ENCODE measurements at places on chromosomes 6 and 20. TPM values are rescaled to one million over a fixed set of nuclear protein-coding genes. Genes with fewer than 3 reads are reported as not detected.

- no peak overlapping the region for H3K27ac ChIP-seq
- no peaks in the 10 kb centered on the region for H3K4me1 ChIP-seq
- H3K27me3 ChIP-seq: no peaks in the 10 kb centered on the region
- no peak for DNase-seq
Measured at GRCh38 chr6:39056191-39056590, 7.6 kb downstream of the GLP1R start.

DNA sequence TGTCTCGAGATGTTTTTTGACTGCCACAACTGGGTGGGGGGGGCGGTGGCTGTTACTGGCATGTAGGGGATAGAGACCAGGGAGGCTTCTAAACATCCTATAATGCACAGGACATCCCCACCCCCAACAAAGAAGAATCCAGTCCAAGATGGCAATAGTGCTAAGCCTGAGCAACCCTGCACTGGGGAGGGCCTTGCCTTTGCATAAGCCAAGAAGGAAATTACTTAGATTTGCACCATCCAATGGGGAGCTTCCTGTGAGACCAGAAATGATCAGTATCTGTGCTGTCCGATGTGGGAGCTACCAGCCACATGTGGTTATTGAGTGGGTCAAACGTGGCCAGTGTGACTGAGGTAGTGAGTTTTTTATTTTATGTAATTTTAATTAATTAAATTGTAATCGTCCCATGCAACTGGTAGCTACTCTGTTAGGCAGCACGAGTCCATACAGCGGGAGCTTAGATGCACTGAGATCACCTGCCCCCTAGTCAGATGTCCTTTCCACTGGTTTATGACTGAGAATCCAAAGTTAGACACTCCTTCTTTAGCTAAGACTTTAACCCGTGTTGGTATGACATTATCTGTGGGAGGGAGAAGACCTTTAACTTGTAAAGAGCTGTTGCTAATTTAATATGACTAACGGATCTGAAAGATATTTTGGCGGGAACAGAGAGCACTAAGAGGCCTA lies 97.4 kb upstream of the NEDD9 start:
- no peak for DNase-seq
- H3K27me3 ChIP-seq: no peaks in the 10 kb centered on the region
- H3K36me3 ChIP-seq: no peaks in the 10 kb centered on the region

GRCh38 chr20:59364611-59365010 lies 64.2 kb downstream of the EDN3 start:
- no peaks in the 10 kb centered on the region for H3K4me1 ChIP-seq
- H3K27ac ChIP-seq: no peak overlapping the region
- no peak for DNase-seq
- no peaks in the 10 kb centered on the region for H3K27me3 ChIP-seq
- H3K36me3 ChIP-seq: no peaks in the 10 kb centered on the region

The PTCHD4 gene
- total RNA-seq: not detected

The L3MBTL1 gene
- 20.9 TPM for total RNA-seq

The FOXO3 gene
- total RNA-seq: 110 TPM

- no peaks in the 10 kb centered on the region for H3K36me3 ChIP-seq
- H3K4me3 ChIP-seq: no peak overlapping the region
- no peak for DNase-seq
- H3K27ac ChIP-seq: no peak overlapping the region
- H3K4me1 ChIP-seq: no peaks in the 10 kb centered on the region
Measured at GRCh38 chr6:122809691-122810090, 20.6 kb downstream of the SMPDL3A start.

The TXLNB gene
- 0.49 TPM for total RNA-seq

DNA sequence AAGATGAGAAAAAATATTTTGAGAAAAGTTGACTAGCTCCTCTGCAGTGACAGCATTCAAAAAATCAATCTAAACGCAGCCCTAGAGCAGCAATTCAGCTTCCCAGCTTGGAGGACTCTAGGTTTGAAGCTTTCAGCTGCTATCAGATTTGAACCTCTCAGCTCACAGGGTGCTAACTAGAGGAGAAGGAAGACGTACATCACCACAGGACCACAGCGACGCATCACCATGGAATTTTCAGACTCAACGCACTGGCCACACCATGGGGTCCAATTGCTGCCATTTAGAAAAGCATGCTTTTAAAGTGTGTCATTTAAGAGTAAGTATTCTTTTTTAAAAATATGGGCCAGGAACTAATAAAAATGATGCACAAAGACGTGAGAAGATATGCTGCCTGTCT lies 45.0 kb upstream of the FUCA2 start:
- no peak for DNase-seq
- no peaks in the 10 kb centered on the region for H3K27me3 ChIP-seq
- H3K4me1 ChIP-seq: peaks cover 7% of the 10 kb centered on the region
- H3K36me3 ChIP-seq: no peaks in the 10 kb centered on the region
- H3K4me3 ChIP-seq: no peak overlapping the region
- no peak overlapping the region for H3K27ac ChIP-seq

- no peaks in the 10 kb centered on the region for H3K27me3 ChIP-seq
- no peaks in the 10 kb centered on the region for H3K4me1 ChIP-seq
- no peak overlapping the region for H3K4me3 ChIP-seq
- no peak for DNase-seq
- no peaks in the 10 kb centered on the region for H3K36me3 ChIP-seq
Measured at GRCh38 chr6:89508755-89509563, 76.0 kb downstream of the ANKRD6 start.

GRCh38 chr6:90298459-90299053 lies 1.9 kb upstream of the BACH2 start:
- H3K36me3 ChIP-seq: no peaks in the 10 kb centered on the region
- H3K4me3 ChIP-seq: no peak overlapping the region
- H3K4me1 ChIP-seq: peaks cover 17% of the 10 kb centered on the region
- H3K27ac ChIP-seq: no peak overlapping the region
- no peak for DNase-seq
- H3K27me3 ChIP-seq: no peaks in the 10 kb centered on the region

- no peak overlapping the region for H3K4me3 ChIP-seq
- no peaks in the 10 kb centered on the region for H3K36me3 ChIP-seq
- no peak for DNase-seq
- H3K27ac ChIP-seq: no peak overlapping the region
- H3K27me3 ChIP-seq: no peaks in the 10 kb centered on the region
Measured at GRCh38 chr20:21528870-21529269, 15.0 kb upstream of the NKX2-2 start.

DNA sequence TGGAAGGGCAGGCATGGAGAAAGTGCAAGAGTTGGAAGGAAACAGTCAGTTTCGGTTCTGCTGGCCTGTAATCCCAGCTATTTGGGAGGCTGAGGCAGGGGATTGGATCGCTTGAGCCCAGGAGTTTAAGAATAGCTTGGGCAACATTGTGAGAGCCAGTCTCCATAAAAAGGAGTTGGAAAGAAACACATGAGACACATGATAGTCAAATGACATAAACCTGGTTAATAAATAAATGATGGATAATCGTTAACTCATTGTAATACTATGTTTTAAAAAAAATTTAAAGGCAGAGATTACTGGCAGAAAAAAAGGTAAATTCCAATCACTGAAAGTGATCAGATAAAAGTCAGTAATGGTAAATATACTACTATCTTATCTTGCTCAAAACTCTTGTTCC lies 37.2 kb upstream of the PHACTR1 start:
- H3K27me3 ChIP-seq: no peaks in the 10 kb centered on the region
- DNase-seq: no peak
- H3K27ac ChIP-seq: no peak overlapping the region
- H3K36me3 ChIP-seq: no peaks in the 10 kb centered on the region

- no peak for DNase-seq
- no peak overlapping the region for H3K27ac ChIP-seq
- H3K27me3 ChIP-seq: no peaks in the 10 kb centered on the region
- peaks cover 6% of the 10 kb centered on the region for H3K4me1 ChIP-seq
- no peaks in the 10 kb centered on the region for H3K36me3 ChIP-seq
Measured at GRCh38 chr6:170266061-170266825, 24.6 kb downstream of the DLL1 start.

DNA sequence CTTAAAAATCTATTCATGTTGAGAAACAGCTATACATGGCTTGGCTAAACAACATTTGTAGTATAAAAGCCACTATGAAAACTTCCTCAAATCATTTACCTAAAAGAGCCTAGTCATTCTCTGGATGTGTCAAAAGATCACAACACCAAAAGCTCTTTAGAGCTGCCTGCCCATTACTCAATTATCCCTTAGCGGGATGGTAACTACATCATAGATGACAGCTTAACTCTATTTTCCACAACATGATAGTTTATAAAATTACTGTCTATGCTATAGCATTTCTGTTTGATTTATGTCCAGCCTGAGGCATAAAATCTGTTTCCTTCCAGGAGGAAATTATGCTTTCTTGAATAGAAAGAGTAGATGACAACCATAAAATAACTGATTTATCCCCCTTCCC lies 777.6 kb upstream of the HS3ST5 start:
- no peak overlapping the region for H3K4me3 ChIP-seq
- no peak for DNase-seq
- H3K36me3 ChIP-seq: no peaks in the 10 kb centered on the region
- H3K27ac ChIP-seq: no peak overlapping the region
- no peaks in the 10 kb centered on the region for H3K4me1 ChIP-seq

DNA sequence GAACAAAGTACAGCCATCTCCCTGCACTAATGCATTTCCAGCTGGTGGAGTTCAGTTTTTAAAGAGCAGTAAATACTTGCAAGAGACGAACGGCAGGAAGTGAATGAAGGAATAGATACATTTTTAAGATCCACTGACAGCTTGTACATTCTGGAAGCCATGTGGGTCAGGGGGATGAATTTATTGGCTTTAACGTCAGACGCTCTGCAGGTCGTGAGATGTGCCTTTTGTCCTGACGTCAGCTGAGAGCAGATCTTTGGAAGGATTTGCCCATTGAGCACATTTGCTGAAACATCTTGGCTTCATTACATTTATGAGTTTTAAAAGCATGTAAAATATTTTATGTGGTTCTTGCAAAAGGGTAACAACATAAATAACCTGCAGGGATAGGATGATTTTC lies 29.5 kb upstream of the SALL4 start:
- no peaks in the 10 kb centered on the region for H3K27me3 ChIP-seq
- H3K27ac ChIP-seq: no peak overlapping the region
- DNase-seq: no peak
- H3K4me1 ChIP-seq: peaks cover 9% of the 10 kb centered on the region

DNA sequence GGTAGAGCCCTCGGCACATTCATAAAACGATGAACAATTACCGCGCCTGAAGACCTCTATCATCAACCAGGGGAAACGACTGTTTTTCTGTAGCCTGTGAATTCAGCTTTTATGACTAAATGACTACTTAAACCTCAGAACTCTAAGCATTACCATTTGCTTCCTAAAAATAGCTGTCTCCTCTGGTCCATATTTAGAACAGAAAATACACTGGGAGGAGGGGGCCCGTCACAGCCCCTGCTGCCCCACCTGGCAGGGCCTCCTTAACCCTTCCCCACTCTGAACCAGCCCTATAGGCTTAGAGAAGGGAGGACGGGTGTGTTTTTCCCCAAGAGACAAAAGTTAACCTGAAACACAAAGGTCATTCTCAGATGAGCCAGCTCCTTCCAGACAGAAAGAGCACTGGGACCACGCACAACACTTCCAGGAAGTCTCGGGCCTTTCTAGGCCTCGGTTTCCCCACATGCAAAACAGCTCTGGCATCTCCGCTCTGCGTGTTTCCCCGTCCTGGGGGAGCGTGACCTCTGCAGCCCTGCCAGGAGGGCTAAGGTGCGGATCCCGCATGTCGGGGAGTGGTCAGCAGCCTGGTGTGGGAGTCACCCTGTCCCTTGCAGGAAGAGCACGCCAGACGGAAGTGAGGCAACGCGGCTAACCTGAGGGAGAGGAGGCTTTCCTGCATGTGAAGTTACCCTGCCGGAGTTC lies 193.9 kb downstream of the DLL1 start:
- no peak overlapping the region for H3K27ac ChIP-seq
- H3K4me1 ChIP-seq: no peaks in the 10 kb centered on the region
- H3K36me3 ChIP-seq: no peaks in the 10 kb centered on the region
- no peaks in the 10 kb centered on the region for H3K27me3 ChIP-seq
- DNase-seq: peak; percentile 49
- H3K4me3 ChIP-seq: no peak overlapping the region

- H3K4me3 ChIP-seq: peak overlapping the region; percentile 70
- H3K36me3 ChIP-seq: no peaks in the 10 kb centered on the region
- peak overlapping the region; percentile 73 for H3K27ac ChIP-seq
- DNase-seq: no peak
- H3K27me3 ChIP-seq: peaks cover 4% of the 10 kb centered on the region
Measured at GRCh38 chr6:3455569-3456394, 1.1 kb downstream of the SLC22A23 start.

DNA sequence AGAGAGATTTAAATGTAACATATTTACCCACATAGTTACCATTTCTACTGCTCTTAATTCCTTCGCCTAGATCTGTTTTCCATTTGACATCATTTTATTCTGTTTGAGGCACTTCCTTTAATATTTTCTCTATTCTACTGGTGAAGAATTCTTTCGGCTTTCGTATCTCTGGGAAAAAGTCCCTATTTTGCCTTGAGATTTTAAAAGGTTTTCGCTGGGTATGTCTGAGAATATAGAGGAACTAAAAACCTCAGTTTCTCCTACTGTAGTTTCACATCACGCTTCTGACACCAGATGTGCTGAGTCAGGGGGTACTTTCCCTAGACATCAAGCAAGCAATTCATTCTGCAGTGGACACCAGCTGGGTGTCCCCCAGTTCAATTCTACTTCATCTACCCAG lies 61.7 kb downstream of the E2F3 start:
- H3K27me3 ChIP-seq: no peaks in the 10 kb centered on the region
- H3K4me3 ChIP-seq: no peak overlapping the region
- DNase-seq: no peak
- no peaks in the 10 kb centered on the region for H3K36me3 ChIP-seq
- no peaks in the 10 kb centered on the region for H3K4me1 ChIP-seq
- H3K27ac ChIP-seq: no peak overlapping the region

The HCRTR2 gene
- total RNA-seq: not detected

The MATN4 gene
- not detected for total RNA-seq

- no peaks in the 10 kb centered on the region for H3K27me3 ChIP-seq
- no peaks in the 10 kb centered on the region for H3K4me1 ChIP-seq
- DNase-seq: no peak
- H3K36me3 ChIP-seq: no peaks in the 10 kb centered on the region
- no peak overlapping the region for H3K4me3 ChIP-seq
Measured at GRCh38 chr6:69609836-69610472, 186.9 kb downstream of the LMBRD1 start.

The ILRUN gene
- 48.4 TPM for total RNA-seq

The HMGCLL1 gene
- 1.7 TPM for total RNA-seq

The OR12D3 gene
- total RNA-seq: not detected

The ZNF391 gene
- total RNA-seq: 14.2 TPM

The TCP11 gene
- total RNA-seq: not detected

The NPEPL1 gene
- total RNA-seq: 25.5 TPM
